ENCODE measurements at places on chromosomes 13 and 19.

GRCh38 chr19:15636026-15636425 is 4.7 kb upstream of the CYP4F3 start:
- DNase-seq: no peak

GRCh38 chr13:32098272-32098671 is 66.7 kb downstream of the FRY start:
- no peak for DNase-seq

- DNase-seq: no peak
Measured at GRCh38 chr13:33367926-33368325, 82.4 kb upstream of the STARD13 start.

DNA sequence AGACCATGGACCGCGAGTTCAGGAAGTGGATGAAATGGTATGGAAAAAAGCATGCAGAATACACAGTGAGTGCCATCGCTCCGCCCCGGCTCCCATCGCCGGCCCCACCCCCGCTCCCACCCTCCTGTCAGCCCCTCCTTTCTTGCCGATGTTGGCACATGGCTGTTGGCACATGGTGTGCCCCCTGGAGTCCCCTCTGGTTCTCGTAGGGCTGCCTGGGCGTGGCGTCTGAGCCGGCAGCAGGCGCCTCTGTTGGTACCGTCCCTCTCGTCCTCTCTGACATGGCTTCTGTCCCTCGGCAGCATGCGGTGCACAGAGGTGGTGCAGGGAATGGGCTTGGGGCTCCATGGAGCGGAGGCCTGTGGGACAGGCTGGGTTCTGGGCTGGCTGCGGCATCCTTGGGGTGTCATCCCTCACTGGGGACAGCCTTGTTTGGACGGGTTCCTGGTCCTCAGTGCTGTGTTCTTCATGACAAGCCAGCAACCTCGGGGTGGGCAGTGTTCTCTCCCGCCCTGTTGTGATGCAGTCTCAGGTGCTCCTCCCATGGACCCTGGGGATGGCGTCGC is 30.9 kb downstream of the DOT1L start:
- no peak for DNase-seq

DNA sequence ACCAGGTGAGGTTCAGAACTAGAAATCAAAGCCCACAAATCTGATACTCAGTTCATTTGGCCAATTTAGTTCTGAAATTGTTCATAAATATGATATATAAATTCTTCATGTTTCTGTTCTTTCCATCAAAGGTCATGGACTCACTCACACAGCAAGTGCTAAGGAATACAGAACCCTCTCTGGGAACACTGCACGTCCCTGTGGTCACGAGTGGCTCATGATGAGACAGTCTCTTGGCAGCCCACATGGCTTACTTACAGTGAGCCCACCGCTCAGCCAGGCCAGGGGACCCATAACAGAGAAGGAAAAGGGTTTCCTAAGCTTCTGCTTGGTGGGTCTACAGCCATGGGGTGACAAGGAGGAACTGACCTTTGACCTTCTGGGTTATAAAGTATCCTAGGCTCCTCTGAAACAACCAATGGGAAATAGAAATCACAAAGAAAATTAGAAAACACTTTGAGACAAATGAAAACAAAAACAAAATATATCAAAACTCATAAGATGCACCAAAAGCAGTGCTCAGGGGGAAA is 67.4 kb downstream of the CDADC1 start:
- DNase-seq: no peak
